Activated CD8-positive, alpha-beta memory T cell treated with anti-CD3 and anti-CD28 coated beads for 4 hours (primary cell): ENCODE measurements at places on chromosomes 12 and 14.

- DNase-seq = no peak
These were observed 11.6 kb downstream of the CIPC start for GRCh38 chr14:77109656-77110055.

GRCh38 chr12:112357214-112357613 is 25.0 kb downstream of the HECTD4 start:
- no peak for DNase-seq

DNA sequence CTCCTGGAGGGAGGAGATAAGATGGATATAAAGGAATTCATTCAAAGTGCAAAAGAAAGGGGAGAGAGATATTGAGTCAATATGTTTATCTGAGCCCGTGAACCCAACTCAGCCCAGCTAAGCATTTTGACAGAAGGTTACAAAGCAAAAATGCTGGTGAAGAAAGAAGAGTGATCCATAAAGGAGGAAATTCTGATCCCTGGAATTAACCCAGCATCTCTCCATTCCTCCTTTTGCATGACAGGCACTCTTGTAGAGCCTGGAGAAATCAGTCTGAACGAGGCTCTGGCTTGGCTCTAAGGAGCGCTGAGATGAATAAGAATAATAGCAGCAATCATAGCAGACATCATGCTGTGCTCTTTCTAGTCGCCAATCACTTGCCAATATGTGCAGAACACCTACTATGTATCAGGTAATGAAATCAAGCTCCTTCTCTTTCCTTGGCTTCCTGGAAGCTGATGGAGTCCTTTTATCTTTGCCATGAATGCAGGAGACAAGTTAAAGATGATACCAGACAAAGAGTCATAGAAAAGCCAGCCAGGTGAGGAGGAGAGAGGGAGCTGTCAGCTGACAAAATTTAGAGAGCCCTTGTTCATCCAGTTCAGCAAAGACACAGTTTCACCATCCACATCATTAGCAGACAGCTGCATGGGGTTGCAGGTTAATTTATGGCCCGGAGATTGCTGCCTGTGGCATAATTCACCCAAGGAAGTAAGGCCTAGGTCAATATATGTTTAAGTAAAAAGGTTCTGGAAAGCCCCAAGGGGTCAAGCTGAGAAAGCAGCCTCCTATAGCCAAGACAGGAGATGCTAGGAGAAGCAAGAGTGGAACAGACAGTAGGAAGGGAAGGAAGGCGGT is 476.5 kb upstream of the TBX3 start:
- DNase-seq = no peak

- no peak for DNase-seq
These were observed 1905.4 kb upstream of the FLRT2 start for GRCh38 chr14:83624541-83624940.
